ENCODE measurements at places on chromosomes 7 and 10.

DNA sequence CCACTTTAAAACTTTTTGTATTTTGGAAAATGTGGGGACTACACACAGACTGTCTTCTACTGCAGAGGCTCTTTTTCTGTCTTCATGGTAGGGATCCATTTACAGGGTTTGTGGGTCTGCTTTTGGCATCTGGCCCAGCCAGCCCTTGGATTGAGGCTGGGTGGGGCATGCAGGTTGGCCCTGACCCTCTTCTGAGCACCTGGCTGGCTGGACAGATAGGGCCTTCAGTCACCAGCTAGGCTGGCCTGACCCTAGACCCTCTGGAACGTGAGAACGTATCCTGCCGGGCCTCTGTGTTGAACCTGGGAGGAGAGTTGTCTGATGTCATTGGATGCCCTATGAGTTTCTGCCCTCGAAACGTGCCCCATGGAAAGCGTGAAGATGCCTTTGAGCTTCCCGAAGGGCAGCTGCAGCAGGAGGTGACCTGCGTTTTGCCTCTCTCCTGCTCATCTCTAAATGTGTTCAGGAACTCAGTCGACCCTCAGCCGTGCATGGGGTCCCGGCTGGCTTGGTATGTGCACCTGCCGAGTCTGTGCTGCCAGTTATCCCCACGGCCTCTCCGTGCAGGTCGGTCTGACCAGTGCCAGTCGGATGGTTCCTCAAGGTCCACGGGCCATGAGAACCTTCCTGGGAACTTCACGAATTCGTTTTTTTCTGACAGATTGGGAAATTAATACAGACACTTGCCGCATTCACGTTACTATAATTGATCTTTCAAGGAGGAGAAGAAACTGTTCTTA lies 74.9 kb downstream of the MGMT start:
- DNase-seq = no peak

DNA sequence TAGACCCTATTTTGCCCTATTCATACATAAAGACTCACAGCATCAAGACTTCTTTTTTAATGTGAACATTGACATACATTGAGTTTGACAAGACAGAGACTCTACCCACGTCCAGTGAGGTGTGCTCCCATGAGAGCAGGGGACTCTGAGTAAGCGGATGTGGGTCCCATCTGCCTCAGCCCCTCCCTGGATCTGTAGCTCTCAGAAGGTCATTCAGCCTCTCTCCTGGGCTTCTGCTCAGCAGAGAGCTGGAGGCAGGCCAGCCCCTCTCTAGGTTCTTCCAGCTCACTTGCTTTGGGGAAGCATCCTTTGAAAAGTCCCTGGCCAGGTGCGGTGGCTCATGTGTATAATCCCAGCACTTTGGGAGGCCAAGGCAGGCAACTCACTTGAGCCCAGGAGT lies 146.9 kb upstream of the ZMIZ1 start:
- no peak for DNase-seq

- DNase-seq = no peak
These were observed 17.3 kb downstream of the OPALIN start for GRCh38 chr10:96341219-96342182.

DNA sequence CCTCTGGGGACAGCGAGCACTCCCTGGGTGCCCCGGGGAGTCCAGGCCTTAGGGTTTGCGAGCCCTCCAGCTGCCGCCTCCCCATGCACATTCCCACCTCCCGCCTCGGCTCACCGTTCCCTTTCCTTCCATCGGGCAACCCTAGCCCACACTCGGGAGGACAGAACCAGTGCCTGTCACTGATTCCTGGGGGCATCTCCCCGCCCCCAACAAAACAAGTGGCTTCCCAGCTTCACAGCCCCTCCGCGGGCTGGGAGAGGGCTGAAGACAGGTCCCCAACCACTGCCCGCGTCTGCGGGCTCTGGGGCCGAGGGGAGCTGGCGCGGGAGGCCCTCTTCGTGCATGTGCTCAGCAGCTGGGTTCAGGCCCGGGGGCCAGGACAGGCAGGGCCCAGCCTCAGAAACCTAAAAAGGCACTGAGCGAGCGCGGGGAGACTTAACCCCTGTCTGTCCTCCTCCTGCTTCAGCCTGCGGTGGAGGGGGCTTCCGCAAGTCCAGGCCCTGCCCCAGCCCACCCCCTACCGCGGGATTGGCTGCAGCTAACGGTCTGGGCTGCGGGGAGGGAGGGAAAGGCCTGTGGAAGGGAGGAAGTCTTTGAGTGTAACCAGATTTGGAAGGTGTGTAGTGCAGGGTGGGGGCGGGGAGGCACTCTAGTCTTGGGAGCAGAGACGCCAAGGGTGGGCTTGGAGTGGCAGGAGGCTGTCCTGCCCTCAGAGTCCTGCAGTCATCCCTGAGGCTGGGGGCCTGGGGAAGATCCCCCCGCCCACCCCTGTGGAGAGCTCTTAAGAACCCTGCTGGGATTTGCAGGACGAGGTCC lies 1.2 kb downstream of the FLNC start:
- no peak for DNase-seq

DNA sequence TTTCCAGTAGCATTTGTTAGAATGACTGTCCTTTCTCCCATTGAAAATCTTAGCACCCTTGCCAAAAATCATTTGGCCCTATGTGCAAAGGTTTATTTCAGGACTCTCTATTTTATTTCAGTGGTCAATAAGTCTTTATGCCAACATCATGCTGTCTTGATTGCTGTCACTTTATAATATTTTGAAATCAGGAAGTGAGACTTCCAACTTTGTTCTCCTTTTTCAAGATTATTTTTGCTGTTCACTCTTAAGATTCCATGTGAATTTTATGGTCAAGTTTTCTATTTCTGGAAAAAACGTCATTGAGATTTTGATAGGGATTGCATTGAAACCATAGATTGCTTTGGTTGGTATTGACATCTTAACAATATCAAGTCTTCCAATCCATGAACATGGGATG lies 65.1 kb downstream of the PAXIP1 start:
- no peak for DNase-seq

All from T-helper 2 cell (primary cell).